Nasal cavity respiratory epithelium epithelial cell of viscerocranial mucosa (primary cell): ENCODE measurements at places on chromosomes 7 and 10. TPM values are rescaled to one million over a fixed set of nuclear protein-coding genes. Genes with fewer than 3 reads are reported as not detected.

The PRKG1 gene
- 0.57 and 1.0 TPM in 2 replicates for total RNA-seq

The NKX6-2 gene
- total RNA-seq: not detected in 2 replicates

The COL28A1 gene
- total RNA-seq: under 0.01 TPM in 1 of 2 replicates, not detected in the other

The ADAM8 gene
- total RNA-seq: 26.5 and 147 TPM in 2 replicates

The FAM180A gene
- 0.14 and 0.34 TPM in 2 replicates for total RNA-seq

The ASB4 gene
- under 0.01 TPM in 1 of 2 replicates, not detected in the other for total RNA-seq

The LIPF gene
- not detected in 2 replicates for total RNA-seq

The COL17A1 gene
- total RNA-seq: 884 and 910 TPM in 2 replicates

The PPP1R17 gene
- not detected in 2 replicates for total RNA-seq

The TACR2 gene
- total RNA-seq: 0.07 TPM in 1 of 2 replicates, not detected in the other

The ZNF212 gene
- total RNA-seq: 6.5 and 9.0 TPM in 2 replicates

The GDI2 gene
- total RNA-seq: 343 and 351 TPM in 2 replicates

The INMT gene
- total RNA-seq: not detected in 2 replicates

The MKI67 gene
- 0.14 and 0.34 TPM in 2 replicates for total RNA-seq

The GBX1 gene
- total RNA-seq: not detected in 2 replicates

The GNAT3 gene
- total RNA-seq: not detected in 2 replicates

The SH2D4B gene
- under 0.01 and 0.07 TPM in 2 replicates for total RNA-seq

The SLC26A3 gene
- 0.14 TPM in 1 of 2 replicates, not detected in the other for total RNA-seq

The UBE2D1 gene
- total RNA-seq: 6.8 and 19.0 TPM in 2 replicates

The NEBL gene
- total RNA-seq: 8.5 and 38.3 TPM in 2 replicates
